ENCODE measurements at places on chromosomes 16 and 17.

GRCh38 chr16:54171626-54172537 lies 114.7 kb downstream of the IRX3 start:
- no peak for DNase-seq

- DNase-seq = no peak
Observed at GRCh38 chr16:72721981-72722380, 325.9 kb downstream of the ZFHX3 start.

DNA sequence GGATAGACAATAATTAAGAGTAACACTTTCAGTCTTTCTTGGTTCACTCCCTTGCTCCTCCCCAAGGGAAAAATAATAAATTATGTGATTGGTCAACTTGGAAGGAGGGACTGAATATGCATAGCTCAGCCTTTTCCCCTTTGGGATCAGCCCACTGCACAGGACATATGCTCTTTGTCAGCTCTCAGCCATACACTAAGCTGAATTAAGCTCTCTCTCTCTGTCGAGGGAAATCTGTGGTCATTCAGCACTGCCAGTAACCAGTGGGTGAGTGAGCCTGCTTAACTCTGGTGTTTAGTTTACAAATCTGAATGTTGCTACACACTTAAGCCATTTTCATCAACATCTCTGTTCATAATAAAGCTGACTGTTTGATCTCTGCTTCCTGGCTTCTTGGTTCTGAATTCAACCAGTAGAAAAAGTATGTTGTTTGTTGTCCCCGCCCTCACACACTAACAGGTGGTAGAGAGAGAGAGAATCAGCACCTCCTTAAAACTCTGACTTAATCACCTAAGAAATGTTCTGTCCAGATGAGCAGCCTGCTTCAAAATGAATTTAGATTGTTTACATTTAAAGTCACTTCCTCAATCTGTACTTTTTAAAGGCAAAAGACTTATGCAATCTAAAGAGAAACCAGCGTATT lies 102.3 kb upstream of the C17orf78 start:
- no peak for DNase-seq

- DNase-seq = no peak
Observed at GRCh38 chr16:74325641-74326040, 29.0 kb downstream of the PSMD7 start.

DNA sequence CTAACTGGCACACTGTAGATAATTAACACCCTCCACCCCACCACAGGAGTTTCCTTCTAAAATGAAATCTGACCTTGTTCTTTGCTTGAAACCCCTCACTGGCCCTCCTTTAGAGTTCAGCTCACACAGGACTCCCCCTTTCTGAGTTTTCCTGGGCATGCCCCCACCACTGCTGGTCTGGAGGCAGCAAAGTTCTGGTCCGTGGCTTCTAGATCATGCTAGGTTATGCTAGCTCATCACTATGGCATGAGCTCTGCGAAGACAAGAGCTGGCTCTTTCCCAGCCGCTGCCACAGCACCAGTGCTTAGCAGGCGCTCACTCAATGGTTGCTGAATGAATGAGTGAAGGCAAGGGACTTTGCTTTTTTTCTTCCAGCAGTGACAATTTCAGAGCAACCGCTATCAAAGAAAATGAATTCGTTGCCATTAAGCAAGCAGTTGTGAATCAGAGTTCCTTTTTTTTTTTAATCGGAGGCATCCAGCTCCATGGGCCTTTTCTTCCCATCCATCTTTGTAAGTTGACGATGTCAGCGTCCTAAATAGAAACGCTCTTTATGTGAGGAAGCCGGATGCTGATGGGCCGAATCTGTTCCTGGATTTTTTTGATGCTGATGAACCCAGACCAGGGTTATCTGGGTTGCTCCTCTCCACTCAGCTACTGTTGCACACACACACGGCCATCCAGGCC lies 80.8 kb upstream of the NOL11 start:
- no peak for DNase-seq

- DNase-seq = no peak
Observed at GRCh38 chr16:72876221-72876620, 171.7 kb downstream of the ZFHX3 start.

- DNase-seq = no peak
Observed at GRCh38 chr16:5979905-5980550, 882.4 kb upstream of the EEF2KMT start.

DNA sequence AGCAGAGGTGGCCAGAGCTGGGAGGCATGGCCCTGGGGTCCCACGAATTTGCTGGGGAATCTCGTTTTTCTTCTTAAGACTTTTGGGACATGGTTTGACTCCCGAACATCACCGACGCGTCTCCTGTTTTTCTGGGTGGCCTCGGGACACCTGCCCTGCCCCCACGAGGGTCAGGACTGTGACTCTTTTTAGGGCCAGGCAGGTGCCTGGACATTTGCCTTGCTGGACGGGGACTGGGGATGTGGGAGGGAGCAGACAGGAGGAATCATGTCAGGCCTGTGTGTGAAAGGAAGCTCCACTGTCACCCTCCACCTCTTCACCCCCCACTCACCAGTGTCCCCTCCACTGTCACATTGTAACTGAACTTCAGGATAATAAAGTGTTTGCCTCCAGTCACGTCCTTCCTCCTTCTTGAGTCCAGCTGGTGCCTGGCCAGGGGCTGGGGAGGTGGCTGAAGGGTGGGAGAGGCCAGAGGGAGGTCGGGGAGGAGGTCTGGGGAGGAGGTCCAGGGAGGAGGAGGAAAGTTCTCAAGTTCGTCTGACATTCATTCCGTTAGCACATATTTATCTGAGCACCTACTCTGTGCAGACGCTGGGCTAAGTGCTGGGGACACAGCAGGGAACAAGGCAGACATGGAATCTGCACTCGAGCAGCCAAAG lies 2.3 kb downstream of the CSF3 start:
- no peak for DNase-seq

DNA sequence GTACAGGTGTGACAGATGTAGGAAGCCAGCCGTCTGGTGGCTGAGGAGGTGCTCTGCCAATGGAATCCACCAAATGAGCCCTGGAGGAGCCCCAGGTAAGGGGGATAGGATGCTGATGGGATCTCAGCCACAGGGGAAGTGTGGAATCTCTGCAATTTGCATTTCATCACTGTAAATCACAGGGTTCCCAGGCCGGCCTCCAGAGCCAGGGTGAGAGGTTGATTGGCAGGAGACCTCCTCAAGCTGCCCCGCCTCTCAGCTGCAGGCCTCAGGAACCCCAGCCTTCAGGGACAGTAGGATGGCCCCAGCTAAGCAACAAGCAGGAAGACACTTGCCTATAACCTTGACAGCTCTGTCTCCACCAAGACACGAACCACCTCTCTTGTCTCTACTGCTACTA lies 39.4 kb downstream of the RTN4RL1 start:
- DNase-seq = no peak

DNA sequence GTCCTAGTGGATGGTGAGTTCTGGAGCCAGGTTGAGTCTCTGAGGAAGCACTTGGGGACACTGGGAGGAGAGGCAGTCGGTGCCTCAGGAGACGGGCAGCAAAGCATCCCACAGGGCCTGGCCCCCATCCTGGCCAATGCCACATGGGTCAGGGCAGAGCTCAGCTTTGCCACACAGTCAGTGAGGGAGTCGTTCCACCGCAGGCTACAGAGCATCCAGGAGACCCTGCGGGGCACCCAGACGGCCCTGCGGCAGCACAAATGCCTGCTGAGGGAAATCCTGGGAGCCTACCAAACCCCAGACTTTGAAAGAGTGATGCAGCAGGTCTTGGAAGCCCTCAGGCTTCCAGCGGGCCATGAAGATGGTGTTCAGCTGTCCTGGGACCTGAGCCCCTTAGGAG lies 39.7 kb downstream of the PLD6 start:
- no peak for DNase-seq

GRCh38 chr17:8288336-8289102 lies at the start of gene RANGRF:
RANGRF (plus strand) TSS chr17:8288670; CDS start chr17:8288789, 119 bp downstream.
- peak; percentile 69 for DNase-seq

DNA sequence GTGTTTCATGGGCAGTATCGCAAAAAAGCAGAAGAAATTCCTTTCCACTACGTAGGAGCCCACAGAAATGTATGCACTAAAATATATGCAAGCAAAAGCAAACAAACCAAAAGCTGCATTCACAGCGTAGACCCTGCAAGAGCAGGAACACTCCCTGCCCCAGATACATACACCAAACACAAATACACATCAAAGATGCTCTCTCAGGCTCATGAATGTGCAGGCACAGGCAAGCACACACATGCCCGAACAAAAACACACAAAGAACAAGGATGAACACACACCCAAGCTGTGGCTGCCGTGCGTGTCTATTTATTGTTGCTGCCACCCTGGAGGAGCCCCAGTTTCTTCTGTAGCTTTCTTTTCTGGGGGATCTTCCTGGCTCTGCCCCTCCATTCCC lies 1.7 kb downstream of the NUPR1 start:
- no peak for DNase-seq

GRCh38 chr16:11618107-11618717 lies 31.5 kb upstream of the LITAF start:
- no peak for DNase-seq

Data from activated CD4-positive, CD25-positive, alpha-beta regulatory T cell treated with anti-CD3 and anti-CD28 coated beads, Interleukin-2, amount 50 U/mL, for 16 hours (primary cell).